Chondrocyte (in vitro differentiated cells): ENCODE measurements at places on chromosomes 4 and X. TPM values are rescaled to one million over a fixed set of nuclear protein-coding genes. Genes with fewer than 3 reads are reported as not detected.
A peak's percentile ranks its signal among the peaks of the same experiment; 100 is the strongest.

Gene ZMAT1
- total RNA-seq: 3.4 to 4.7 TPM (median 4.0 TPM) in 3 replicates

Gene TCEAL2
- total RNA-seq: not detected in 3 replicates

Gene NDST4
- total RNA-seq: 1.4 TPM in 1 of 3 replicates, not detected in the others

Gene CWH43
- total RNA-seq: not detected in 3 replicates

Gene PCDH7
- total RNA-seq: 70.3 to 141 TPM (median 72.3 TPM) in 3 replicates

Gene FAM47A
- not detected in 3 replicates for total RNA-seq

Gene SHISA3
- total RNA-seq: 4.8 TPM in 1 of 3 replicates, not detected in the others

Gene DNASE1L1
- total RNA-seq: 39.4 to 44.5 TPM (median 40.8 TPM) in 3 replicates

Gene ATP8A1
- total RNA-seq: 0.25 to 0.97 TPM (median 0.26 TPM) in 3 replicates

Gene DUSP9
- 0.13 to 0.77 TPM in 2 of 3 replicates, not detected in the other for total RNA-seq

- DNase-seq: no peak
- H3K4me1 ChIP-seq: peaks cover 8% of the 10 kb centered on the region
- H3K27ac ChIP-seq: no peak overlapping the region
- peaks cover 1% of the 10 kb centered on the region for H3K36me3 ChIP-seq
Measured at GRCh38 chr4:155529716-155530115, 136.9 kb upstream of the GUCY1A1 start.

- no peak overlapping the region for H3K4me3 ChIP-seq
- DNase-seq: no peak
- peak overlapping the region; percentile 81 for H3K27ac ChIP-seq
- peaks cover 46% of the 10 kb centered on the region for H3K4me1 ChIP-seq
- no peaks in the 10 kb centered on the region for H3K27me3 ChIP-seq
Measured at GRCh38 chrX:12946406-12946805, 28.5 kb upstream of the TMSB4X start.

GRCh38 chr4:43274376-43274775 is 381.9 kb downstream of the GRXCR1 start:
- H3K36me3 ChIP-seq: no peaks in the 10 kb centered on the region
- DNase-seq: no peak
- H3K27ac ChIP-seq: no peak overlapping the region
- H3K4me3 ChIP-seq: no peak overlapping the region
- H3K4me1 ChIP-seq: no peaks in the 10 kb centered on the region

GRCh38 chr4:77360451-77360850 is 203.4 kb downstream of the CCNG2 start:
- H3K36me3 ChIP-seq: no peaks in the 10 kb centered on the region
- H3K27ac ChIP-seq: no peak overlapping the region
- H3K4me3 ChIP-seq: no peak overlapping the region

GRCh38 chrX:66553973-66554372 is 84.9 kb downstream of the EDA2R start:
- DNase-seq: no peak
- no peak overlapping the region for H3K4me3 ChIP-seq
- no peaks in the 10 kb centered on the region for H3K27me3 ChIP-seq
- H3K27ac ChIP-seq: no peak overlapping the region

- peaks cover 5% of the 10 kb centered on the region for H3K4me1 ChIP-seq
- no peak for DNase-seq
- H3K36me3 ChIP-seq: peaks cover 2% of the 10 kb centered on the region
- no peaks in the 10 kb centered on the region for H3K27me3 ChIP-seq
Measured at GRCh38 chr4:38534344-38535045, 129.5 kb upstream of the KLF3 start.

- DNase-seq: no peak
- H3K4me3 ChIP-seq: no peak overlapping the region
- no peaks in the 10 kb centered on the region for H3K36me3 ChIP-seq
- peaks cover 18% of the 10 kb centered on the region for H3K4me1 ChIP-seq
- H3K27ac ChIP-seq: no peak overlapping the region
Measured at GRCh38 chr4:42658261-42658660, 1.4 kb upstream of the ATP8A1 start.

DNA sequence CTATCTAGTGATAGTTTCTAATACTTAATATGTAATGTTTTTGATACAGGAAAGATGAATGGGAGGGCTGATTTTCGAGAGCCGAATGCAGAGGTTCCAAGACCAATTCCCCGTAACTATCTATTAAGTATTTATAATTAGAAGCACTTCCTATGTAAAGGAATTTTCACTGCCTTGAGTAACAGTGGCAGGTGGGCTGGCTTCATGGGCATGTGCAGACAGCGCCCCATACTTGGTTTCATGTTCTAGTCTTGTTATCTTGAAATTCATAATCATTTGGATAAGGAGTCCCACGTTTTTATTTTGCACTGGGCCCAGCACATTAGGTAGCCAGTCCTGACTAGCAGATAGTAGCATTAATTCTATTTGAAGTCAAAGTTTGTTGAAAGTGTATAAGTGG is 1.7 kb downstream of the OCIAD1 start:
- H3K27me3 ChIP-seq: no peaks in the 10 kb centered on the region
- H3K4me3 ChIP-seq: peak overlapping the region; percentile 98
- peaks cover 23% of the 10 kb centered on the region for H3K4me1 ChIP-seq
- DNase-seq: no peak
- H3K27ac ChIP-seq: peak overlapping the region; percentile 5
- H3K36me3 ChIP-seq: peaks cover 12% of the 10 kb centered on the region
